Stimulated activated CD8-positive, alpha-beta memory T cell treated with anti-CD3 and anti-CD28 coated beads, Interleukin-12 subunit alpha, Interleukin-12 subunit beta, amount 100 ng/mL, for 4 hours (primary cell): ENCODE measurements at places on chromosomes 4 and X.

DNA sequence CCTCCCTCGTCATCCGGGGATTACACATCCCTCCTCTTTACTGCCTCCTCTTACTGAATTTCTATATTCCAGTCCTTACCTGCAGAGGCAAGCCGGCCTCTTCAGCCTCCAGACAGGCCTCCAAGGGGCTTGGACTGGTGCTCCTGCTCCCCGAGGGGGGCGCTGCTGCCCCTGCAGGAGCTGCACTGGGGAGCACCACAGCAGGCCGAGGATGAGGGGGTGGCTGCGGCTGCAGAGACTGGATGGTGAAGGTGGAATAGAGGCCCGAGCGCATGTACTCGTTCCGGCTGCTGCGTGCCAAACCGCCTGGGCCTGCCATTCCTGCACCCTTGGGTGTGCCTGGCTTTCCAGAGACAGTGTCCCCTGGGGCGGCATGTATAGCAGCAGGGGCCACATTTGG is 9.1 kb upstream of the CFP start:
- DNase-seq, result no peak

DNA sequence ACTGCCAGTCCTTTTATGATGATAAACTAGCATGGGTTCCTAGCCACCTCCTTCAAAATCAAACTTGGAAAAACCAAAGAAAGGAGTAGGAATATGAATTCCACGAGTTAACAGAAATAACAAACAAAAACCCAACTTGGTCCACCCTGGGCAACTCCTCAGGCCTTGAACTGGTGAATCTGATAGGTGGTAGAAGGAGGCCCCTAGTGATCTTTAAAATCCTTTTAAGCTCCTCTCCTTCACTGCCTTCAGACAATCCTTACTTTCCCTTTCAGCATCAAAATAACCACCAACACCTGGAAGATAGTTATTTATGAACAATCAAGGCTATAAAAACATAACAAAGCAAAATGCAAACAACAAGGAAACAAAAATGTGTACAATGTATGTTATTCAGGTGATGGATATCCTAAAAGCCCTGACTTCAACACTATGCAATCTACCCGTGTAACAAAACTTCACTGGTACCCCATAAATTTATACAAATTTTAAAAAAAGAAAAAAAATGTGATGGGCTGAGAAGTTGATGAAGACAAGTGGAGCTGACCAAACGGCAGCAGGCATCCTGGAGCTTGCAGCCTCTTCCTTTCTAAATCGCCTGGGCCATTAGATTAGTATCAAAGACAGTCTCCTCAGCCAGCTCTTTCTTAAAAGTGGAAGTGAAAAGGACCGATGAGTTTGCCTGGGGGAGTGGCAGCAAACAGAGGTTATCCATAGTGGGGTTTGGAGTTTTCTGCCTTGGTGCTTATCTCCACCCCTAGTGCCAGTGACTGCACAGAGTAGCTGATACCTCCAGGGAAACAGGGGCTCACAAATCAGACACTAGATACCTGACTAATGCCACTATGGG is 179.6 kb downstream of the TMA16 start:
- no peak for DNase-seq

DNA sequence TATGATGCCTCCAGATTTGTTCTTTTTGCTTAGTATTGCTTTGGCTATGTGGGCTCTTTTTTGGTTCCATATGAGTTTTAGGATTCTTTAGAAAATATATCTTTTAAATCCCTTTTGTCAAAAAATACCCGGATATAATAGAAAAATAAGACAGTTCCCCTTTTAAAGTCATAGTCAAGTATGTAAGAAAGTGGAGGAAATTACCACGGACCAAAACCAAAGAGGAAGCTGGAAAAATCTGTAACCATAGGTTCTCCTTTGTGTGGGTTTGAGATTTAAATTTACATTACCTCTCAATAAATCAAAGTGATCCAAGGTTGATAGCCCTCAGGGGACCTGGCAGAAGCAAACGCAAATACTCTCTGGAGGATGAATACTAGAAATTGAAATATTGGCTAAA is 58.3 kb upstream of the PACRGL start:
- DNase-seq, result no peak

DNA sequence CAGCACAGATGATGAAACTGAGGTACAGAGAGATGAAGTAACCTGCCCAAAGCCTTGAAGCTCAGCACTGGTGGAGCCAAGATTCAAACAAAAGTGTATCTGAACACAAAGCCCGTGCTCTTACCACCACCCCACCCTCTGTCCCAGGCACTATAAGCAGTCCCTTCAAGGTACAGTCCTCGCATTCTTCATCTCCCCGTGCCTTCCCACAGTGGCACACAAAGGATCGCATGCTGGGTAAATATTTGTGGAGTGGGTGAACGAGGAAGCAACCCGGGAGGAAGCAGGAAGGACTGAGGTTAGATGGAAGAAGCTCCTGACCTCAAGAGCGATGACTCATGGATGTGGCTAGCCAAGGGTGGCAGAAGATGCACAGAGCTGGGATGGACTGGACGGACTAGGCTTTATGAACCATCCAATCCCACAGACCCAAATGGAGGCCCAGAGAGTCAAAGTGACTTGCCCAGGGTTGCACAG is 18.4 kb downstream of the IQSEC2 start:
- no peak for DNase-seq

DNA sequence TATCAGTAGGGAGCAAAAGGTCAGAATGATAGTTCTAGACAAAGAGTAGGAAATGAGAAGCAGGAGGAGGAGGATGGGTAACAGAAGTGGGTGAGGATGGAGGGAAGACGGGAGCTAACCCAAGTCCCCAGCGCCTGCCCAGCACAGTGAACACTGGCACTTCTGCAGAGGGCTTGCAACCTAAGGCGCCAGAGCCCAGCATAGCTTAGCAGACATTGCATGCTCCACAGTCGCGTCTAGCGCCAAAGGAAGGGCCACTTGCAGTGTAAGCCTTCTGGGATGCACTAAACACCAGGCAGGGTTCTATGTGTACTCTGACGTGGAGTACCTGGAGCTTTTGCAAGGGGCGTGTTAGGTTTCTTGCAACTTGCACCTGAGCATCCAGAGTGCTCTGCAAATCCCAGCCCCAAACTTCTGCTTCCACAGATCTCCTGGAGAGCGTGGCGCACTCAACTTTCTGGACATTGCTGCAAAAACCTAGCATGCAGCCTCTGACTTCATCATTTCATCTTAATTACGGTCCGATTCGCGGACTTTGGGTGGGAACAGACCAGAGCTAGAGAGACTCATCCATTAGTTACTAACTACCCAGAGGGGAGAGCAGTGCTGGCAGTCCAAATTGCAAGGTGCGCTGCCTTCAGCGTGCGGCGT is 46.5 kb upstream of the NKAP start:
- no peak for DNase-seq

GRCh38 chrX:24203072-24203808 is 53.7 kb downstream of the ZFX start:
- no peak for DNase-seq

- no peak for DNase-seq
Observed at GRCh38 chr4:16066586-16067128, 17.2 kb downstream of the PROM1 start.
